ENCODE measurements at places on chromosomes 2 and 18. TPM values are rescaled to one million over a fixed set of nuclear protein-coding genes. Genes with fewer than 3 reads are reported as not detected.

DNA sequence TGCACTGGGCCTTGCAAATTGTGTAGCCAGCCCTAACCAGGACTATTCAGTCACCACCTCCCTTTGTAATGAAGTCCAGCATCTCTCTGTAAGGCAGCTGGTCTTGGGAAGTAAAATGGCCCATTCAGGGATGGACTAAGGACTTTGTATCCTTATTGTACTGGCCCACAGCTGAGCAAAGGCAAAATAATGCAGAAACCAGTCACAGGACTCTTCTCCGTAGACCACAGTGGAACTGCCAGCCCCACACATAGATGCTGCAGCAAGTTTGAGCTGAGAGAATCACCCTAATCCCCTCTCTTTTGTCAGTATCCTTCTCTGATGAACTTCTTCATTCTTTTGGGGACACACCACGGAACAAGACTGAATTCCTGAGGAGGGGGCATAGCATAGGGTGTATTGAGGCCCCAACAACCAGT is 73.6 kb upstream of the RTN4 start:
- DNase-seq: no peak

DNA sequence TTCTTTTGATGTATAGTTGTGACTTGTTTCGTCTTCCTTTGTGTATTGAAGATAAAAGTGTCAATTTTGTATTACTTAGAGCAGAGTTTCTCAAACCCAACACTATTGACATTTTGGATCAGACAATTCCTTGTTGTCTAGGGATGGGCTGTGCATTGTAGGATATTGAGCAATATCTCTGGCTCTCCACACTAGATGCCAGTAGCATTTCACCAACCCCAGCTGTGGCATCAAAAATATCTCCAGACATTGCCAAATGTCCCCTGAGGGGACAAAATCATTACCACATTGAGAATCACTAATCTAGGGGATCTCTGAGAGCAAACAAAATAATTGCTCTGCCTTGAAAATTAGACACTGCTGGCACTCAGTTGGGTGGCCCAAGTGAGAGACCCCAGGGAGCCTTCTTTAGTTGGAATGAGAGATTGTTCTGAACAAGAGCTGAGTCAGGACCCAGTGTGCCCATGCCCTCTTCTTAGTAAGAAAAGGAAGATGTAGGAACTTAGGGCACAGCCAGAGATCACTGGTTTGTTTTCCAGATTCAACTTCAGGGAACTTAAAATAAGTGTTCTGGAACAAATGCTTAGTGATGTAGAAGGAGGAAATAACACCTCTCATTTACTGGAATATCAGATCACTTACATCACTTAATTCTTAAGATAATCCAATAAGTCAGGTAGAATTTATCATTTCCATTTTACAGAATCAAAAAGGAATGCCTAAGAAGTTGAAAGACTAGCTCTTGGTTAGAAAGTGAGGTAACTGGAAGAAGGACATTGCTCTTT is 466.6 kb upstream of the TNP1 start:
- no peak for DNase-seq

DNA sequence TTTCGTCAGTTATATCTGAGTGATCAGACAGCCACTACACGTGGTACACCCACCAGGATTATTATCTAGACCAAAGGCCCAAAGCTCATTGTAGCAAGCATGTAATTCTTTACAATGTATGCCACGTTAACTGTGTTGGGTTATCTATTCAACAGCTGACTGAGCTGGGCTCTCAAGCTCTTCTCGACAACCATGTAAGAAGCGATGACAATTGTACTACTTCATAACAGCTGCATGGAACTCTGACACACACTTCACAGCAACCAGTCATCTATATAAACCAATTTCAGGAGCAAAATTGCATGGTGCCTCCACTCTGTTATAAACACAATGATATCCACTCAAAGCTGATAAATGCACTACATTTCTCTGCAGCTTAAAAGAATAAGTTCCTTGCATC is 701.8 kb downstream of the NR4A2 start:
- no peak for DNase-seq

DNA sequence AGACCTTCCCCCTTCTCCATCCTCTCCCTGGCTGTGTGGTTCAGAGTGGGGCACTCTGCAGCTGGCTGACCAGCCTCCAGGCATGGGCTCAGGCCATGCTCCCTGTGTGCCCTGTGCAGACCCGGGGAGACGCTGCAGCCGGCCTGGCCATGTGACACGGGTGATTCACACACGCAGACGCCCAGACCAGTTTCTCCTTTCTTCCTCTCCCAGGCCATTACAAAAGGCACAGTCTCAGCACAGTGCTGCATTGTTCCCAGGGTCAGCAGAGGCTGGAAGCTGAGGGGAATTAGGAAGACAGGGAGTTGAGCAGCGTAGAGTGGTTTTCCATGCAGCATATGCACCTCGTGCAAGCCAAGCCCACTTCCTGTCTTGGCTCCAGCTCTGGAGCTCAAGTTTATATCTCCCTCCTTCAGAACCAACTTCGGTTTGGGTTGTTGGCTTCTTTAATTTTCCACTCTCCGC is 288.5 kb downstream of the TNS1 start:
- no peak for DNase-seq

The MLPH gene
- polyA plus RNA-seq: 4.3 TPM
